ENCODE measurements at places on chromosomes 13 and 19.

DNA sequence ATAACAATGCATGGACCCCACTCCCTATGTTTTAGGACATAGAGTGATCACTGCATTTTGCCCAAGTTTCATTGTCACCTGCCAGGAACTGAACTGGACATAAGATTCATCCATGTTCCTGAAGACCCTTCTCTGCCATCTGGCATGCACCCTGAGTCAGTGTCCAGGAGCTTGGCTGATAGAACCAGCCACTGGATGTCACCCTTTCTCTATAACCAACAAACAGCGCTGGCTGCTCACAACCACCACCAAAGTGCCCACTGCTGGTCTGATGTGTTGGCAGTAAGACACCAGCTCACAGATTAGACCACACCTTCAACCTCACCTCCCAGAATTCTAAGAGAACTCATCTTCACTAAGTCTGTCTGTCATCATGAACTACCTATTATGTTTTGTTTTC lies 333.4 kb downstream of the ITGBL1 start:
- DNase-seq = peak; percentile 65

GRCh38 chr19:36013280-36014011 lies 567 bp downstream of the ALKBH6 start:
- DNase-seq = no peak

- no peak for DNase-seq
Measured at GRCh38 chr19:36685835-36686234, 1.6 kb upstream of the ZNF567 start.

DNA sequence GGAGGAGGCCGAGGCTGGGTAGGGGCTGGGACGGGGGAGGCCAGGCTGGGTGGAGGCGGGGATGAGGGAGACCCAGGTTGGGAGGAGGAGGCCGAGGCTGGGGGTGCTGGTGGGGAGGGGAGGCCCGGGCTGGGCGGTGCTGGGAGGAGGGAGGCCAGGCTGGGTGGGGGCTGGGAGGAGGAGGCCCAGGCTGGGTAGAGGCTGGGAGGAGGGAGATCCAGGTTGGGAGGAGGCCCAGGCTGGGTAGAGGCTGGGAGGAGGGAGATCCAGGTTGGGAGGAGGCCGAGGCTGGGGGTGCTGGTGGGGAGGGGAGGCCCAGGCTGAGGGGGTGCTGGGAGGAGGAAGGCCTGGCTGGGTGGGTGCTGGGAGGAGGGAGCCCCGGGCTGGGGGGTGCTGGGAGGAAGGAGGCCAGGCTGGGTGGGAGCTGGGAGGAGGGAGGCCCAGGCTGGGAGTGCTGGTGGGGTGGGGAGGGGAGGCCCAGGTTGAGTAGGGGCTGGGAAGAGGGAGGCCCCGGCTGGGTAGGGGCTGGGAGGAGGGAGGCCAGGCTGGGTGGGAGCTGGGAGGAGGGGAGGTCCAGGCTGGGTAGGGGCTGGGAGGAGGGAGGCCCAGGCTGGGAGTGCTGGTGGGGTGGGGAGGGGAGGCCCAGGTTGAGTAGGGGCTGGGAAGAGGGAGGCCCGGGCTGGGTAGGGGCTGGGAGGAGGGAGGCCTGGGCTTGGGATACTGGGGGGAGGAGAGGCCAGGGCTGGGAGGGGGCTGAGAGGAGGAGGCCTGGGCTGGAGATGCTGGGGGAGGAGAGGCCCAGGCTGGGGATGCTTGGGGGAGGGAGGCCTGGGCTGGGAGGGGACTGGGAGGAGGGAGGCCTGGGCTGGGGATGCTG lies 10.7 kb downstream of the TPGS1 start:
- DNase-seq = no peak

GRCh38 chr13:79668201-79668752 lies 187.3 kb downstream of the NDFIP2 start:
- DNase-seq = no peak

DNA sequence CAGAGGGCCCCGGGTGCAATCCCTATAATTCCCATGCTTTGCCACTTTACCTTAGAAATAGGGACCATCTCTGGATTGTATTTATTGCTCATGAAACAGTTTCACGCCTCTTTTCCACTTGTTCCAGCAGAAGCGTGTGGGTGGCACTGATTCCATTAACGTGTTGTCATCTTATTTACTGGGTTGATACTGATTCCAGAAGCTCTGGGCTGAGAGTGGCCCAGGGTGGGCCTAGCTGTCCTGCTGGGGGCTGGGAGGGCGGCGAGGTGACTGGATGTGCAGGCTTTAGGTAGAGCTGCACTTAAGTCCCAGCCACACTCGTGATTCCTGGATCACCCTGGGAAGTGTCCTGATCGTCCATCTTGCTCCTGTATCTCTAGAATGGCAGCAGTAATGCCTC lies 155.0 kb downstream of the TEX29 start:
- no peak for DNase-seq

GRCh38 chr13:41490371-41491015 lies 33.1 kb downstream of the RGCC start:
- DNase-seq = no peak

- DNase-seq = no peak
Measured at GRCh38 chr13:21355304-21355703, 103.8 kb downstream of the ZDHHC20 start.

DNA sequence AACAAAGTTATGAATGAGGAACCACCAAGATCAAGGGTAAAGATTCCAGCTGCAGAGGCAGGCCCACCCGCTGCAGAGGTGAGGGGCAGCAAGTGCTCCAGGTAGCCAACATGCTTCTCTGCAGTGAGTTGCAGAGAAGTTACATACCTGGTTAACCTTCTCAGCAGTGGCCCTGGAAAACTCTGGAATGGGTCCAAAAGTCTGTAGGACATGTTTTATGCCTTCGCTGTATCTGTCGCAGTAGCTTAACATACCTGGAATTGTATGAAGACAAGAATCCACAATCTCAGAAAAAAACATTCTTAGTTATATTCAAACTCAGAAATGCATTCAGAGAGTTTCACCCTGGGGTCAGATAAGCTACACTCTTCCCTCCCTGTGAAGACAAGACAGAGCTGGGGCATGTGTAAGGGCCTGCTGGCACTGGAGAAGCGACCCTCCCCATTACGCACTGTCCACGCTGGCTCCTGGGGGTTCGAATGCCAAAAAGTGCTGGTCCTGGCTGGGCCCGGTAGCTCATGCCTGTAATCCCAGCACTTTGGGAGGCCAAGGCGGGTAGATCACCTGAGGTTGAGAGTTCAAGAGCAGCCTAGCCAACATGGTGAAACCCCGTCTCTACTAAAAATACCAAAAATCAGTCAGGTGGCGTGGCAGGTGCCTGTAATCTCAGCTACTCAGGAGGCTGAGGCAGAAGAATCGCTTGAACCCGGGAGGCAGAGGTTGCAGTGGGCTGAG lies 121.0 kb downstream of the CRYL1 start:
- no peak for DNase-seq

GRCh38 chr19:44745341-44745831 lies 3.1 kb upstream of the BCL3 start:
- no peak for DNase-seq

- DNase-seq = no peak
Measured at GRCh38 chr13:111337741-111338140, 17.3 kb downstream of the TEX29 start.

- DNase-seq = no peak
Measured at GRCh38 chr13:24074678-24075077, 85.8 kb upstream of the SPATA13 start.

GRCh38 chr13:21672287-21672680 lies 1.4 kb downstream of the FGF9 start:
- no peak for DNase-seq

DNA sequence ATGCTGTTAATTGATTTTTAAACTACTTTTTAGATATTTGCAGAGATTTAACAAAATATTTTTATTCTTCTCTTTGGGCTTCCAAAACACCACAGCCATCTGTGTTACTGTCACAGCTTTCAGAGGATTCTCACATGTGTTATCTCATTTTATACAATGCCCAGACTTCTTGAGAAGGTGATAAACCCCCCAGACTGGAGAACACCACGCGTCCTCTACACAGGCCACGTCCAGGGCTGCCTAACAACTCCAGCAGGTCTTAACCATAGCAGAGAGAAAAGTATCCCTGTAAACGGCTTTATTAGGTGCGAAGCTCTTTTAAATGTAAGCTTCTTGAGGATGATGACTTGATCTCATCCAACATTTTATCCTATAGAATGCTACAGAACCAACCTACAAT lies 2.0 kb downstream of the GPR183 start:
- DNase-seq = no peak

GRCh38 chr13:50682966-50683365 lies 160.5 kb downstream of the DLEU7 start:
- no peak for DNase-seq

DNA sequence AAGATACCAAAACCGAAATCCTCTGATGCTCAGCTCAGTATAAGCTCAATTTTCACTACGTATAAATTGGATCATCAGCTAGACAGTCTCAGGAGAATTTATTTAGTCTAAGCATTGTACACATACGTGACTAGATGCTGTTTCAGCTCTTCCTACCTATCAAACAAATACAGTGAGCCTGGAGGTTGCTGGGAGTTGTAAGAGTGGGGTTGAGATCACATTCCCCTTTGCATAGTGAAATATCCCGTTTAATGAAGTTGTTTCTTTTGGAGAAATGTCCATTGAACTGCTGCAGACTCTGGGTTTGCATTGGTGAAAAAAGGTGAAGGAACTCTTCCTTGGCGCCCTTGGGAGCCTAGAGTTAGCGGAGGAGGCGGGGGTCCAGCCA lies 68.9 kb upstream of the GJB6 start:
- DNase-seq = peak; percentile 19

DNA sequence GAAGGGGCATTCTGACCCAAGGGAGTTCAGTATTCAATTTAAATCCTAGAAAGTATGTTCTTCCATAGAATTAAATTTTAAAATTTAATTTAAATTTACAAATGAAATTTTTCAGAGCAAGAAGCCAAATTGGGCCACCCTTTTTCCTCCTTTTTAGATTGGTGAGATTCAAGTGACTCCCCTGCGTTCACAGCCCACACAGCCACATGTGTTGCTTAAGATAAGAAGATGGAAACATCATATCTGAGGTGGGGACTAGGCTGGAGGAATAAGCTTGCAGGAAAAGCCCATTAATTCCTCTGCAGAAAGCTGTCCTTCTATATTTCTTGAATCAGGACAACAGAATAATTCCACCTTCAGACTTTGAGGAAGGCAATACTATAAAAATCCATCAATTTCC lies 392.7 kb upstream of the ZNF507 start:
- DNase-seq = no peak

- DNase-seq = no peak
Measured at GRCh38 chr19:54207983-54208783, 7.5 kb downstream of the RPS9 start.

DNA sequence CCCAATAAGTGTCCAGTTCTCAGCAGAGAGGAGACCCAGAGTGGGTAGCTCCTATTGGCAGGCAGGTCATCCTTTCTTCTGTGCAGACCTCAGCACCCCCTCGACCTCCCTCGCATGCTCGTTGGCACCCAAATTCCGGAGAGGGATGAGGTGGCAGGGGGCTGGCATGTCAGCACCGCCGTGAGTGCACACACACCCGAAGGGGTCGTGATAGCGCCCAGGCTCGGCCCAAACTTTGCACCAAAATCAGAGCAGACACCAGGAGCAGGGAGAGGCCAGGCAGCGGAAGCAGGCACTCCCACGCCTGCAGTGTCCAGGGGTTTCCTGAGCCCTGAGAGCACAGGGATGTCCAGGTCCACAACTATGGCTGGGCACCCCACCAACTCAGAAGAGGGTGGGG lies 1503.8 kb upstream of the PCDH20 start:
- DNase-seq = no peak

DNA sequence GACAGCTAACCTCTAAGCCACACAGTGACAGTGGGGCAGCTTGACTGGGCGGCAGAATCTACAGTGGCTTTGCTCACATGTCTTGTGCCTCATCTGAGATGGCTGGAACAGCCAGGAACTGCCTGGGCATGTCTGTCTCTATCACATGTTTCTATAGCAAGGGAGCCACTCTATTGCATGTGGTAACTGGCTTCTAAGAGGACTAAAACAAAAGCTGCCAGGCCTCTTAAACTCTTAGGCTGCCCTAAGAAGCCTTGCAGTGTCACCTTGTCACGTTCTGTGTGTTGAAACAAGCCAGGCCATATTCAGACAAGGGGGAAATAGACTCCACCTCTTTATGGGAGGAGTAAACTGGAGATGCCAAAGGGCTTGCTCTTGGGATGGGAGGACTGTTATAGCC lies 122.9 kb upstream of the MAB21L1 start:
- no peak for DNase-seq

DNA sequence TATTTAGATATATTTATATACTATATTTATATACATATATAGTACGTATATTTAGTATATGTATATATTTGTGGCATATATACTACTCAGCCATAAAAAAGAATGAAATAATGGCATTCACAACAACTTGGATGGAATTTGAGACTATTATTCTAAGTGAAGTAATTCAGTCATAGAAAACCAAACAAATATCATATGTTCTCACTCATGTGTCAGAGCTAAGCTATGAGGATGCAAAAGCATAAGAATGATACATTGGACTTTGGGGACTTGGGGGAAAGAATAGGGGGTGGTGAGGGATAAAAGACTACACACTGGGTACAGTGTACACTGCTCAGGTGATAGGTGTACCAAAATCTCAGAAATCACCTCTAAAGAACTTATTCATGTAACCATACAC lies 1015.7 kb downstream of the EFNB2 start:
- no peak for DNase-seq

DNA sequence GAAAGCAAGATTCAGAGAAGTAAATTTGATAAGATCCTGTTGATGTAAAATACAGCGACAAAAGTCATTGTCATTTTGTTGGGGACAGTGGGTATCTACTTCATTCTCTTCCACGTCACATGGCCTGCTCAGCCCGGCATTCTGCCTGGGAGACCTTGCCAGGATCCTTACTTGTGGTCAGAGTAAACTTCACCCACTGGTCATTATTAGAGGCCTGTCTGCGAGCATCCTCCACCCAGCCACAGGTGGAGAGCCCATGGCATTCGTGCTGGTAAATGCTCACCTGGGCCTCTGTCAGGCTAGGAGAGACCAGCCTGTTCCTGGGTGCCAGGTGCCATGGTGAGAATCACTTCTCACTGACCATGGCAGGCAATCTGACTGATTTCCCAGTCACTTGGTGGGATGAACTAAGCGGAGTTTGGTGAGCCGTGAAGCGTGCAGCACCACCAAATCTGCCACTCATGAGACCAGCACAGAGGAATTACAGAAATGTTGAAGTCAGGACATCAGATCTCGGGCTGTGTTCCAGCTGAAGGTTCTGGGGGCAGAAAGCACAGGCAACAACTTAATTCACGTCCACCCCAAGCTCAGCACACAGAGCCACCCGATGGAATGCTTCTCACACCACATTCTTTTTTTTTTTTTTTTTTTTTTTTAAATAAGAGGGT lies 107.0 kb downstream of the SIPA1L3 start:
- DNase-seq = no peak

GRCh38 chr13:95559100-95559499 lies 6.6 kb downstream of the CLDN10 start:
- no peak for DNase-seq

- DNase-seq = peak; percentile 65
Measured at GRCh38 chr19:35267353-35267817, 1.4 kb upstream of the USF2 start.

DNA sequence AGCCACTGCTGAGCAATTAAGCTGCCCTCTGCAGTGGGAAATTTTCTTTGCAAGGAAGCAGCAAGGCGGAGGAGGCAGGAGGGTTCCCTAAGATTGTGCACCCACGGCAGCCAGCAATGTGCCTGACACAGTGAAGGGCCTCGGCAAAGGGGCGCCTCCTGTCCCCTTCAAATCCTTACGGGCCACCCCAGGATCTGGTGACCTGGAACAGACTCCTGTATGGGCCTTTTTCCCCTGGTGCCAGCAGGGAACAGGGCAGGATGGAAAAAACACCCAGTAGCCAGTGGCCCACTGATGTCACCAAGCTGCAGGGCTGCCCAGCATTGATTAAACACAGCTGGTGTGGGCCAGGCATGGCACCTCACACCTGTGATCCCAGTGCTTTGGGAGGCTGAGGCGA lies 86.7 kb downstream of the GNG7 start:
- DNase-seq = no peak
